Left ventricle myocardium inferior (tissue), 1 donor: ENCODE measurements at places on chromosomes 3 and 15. TPM values are rescaled to one million over a fixed set of nuclear protein-coding genes. Genes with fewer than 3 reads are reported as not detected.

DNA sequence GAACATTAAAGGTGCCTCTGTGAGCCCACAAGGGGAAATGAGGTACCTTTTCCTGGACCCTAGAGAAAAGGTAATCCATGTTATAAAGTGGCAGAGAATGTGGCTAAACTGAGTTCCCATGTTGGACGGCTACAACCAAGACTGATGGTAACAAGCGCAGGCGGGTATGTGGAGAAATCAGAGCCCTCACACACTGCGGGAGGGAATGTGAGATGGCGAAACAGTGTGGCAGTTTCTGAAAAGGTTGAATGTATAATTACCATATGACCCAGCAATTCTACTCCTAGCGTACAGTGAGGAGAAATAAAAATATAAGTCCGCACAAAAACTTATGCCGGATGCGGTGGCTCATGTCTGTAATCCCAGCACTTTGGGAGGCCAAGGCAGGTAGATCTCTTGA lies 24.1 kb upstream of the SHISA5 start:
- H3K4me1 ChIP-seq, result no peaks in the 10 kb centered on the region
- no peaks in the 10 kb centered on the region for H3K27me3 ChIP-seq
- H3K36me3 ChIP-seq, result no peaks in the 10 kb centered on the region
- H3K4me3 ChIP-seq, result no peak overlapping the region

- H3K4me3 ChIP-seq, result no peak overlapping the region
- DNase-seq, result no peak
- H3K4me1 ChIP-seq, result no peaks in the 10 kb centered on the region
- H3K36me3 ChIP-seq, result no peaks in the 10 kb centered on the region
- H3K27me3 ChIP-seq, result no peaks in the 10 kb centered on the region
These were observed 103.0 kb upstream of the NAALADL2 start for GRCh38 chr3:174755833-174756829.

DNA sequence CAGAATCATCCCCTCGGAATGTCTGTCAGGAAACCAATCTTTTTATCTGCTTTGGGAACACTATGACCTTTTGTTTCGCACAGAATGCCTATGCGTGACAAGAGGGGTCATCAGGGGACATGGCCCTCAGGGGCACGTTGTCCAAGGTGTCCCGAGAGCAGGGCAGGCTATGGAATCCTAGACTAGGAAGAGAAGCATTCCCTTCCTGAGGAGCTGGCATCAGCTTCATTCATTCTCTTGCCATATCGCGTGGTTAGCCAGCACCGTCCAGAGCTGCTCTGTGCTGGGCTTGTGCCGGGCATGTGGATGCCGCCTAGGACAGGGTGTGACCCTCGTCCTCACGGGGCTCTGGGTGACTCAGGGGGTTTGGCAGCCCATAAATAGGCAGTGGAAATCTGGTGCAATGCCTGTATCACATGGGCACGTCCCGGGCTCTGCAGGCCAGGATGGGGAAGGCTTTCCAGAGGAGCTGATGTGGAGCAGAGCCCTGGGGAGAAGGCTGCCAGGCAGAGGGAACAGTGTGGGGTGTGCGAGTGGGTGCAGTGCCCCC lies 117.8 kb downstream of the TMEM266 start:
- H3K36me3 ChIP-seq, result no peaks in the 10 kb centered on the region
- H3K4me1 ChIP-seq, result peaks cover 33% of the 10 kb centered on the region
- peak; percentile 69 for DNase-seq
- H3K4me3 ChIP-seq, result no peak overlapping the region
- peak overlapping the region; percentile 61 for H3K27ac ChIP-seq

GRCh38 chr15:66287461-66288057 lies 5.8 kb upstream of the DIS3L start:
- peaks cover 9% of the 10 kb centered on the region for H3K4me1 ChIP-seq
- no peaks in the 10 kb centered on the region for H3K27me3 ChIP-seq
- no peak overlapping the region for H3K27ac ChIP-seq
- H3K4me3 ChIP-seq, result no peak overlapping the region
- H3K36me3 ChIP-seq, result no peaks in the 10 kb centered on the region

GRCh38 chr3:54932606-54933005 lies 4.7 kb upstream of the LRTM1 start:
- no peak overlapping the region for H3K27ac ChIP-seq
- no peaks in the 10 kb centered on the region for H3K27me3 ChIP-seq
- no peak overlapping the region for H3K4me3 ChIP-seq
- peak; percentile 36 for DNase-seq

GRCh38 chr3:157225001-157225400 lies 65.1 kb upstream of the CCNL1 start:
- no peaks in the 10 kb centered on the region for H3K36me3 ChIP-seq
- no peaks in the 10 kb centered on the region for H3K4me1 ChIP-seq
- no peak overlapping the region for H3K4me3 ChIP-seq
- DNase-seq, result no peak
- no peak overlapping the region for H3K27ac ChIP-seq

GRCh38 chr3:79514069-79514468 lies 253.7 kb downstream of the ROBO1 start:
- no peaks in the 10 kb centered on the region for H3K27me3 ChIP-seq
- H3K36me3 ChIP-seq, result no peaks in the 10 kb centered on the region
- no peak overlapping the region for H3K27ac ChIP-seq
- peaks cover 5% of the 10 kb centered on the region for H3K4me1 ChIP-seq
- DNase-seq, result no peak

DNA sequence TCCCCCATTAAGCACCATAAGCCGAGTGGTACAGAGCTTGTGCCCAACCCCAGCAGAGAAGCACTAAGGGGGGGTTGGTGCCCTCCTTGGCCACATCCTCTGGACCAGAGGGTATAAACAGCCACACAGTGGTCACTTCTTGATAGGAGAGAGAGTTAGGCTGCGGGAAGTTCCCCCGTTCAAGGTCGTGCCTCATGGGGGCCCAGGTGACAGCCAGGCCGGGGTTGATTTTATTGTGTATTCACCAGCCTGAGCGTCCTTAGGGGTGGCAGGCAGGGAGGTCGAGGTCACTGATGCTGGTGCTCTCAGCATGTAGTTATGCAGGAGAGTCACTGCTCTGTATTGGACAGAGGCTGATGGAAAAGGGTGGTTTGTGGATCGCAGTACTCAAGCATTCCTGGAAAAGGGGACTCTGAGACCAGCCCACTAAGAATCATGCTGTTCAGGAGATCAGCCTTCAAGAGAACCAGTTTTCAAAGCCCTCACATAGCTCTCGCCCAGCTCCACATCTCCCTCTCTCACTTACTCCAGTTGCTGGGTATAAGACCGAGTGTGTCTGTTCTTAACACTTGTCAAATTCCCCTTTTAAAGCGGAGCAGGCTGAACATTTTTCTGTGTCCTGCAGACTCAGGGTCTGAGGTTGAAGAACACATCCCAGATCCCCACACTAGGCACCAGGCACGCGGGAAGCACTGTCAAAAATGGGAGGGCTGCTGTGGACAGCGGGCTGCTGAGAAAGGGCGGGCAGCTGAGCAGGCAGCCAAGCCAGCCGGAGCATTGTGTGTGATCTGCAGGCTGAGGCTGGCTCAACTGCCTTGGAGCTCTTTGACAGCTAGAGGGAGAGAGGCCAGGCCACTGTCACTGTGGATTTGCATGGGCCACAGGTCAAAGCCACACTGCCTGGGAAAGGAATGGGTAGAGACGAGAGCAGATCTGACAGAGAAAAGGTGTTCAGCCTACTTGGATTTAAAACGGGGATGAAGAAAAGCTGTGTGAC lies 279.3 kb upstream of the LRRFIP2 start:
- peaks cover 16% of the 10 kb centered on the region for H3K27me3 ChIP-seq
- peaks cover 75% of the 10 kb centered on the region for H3K4me1 ChIP-seq
- H3K4me3 ChIP-seq, result peak overlapping the region; percentile 89
- H3K36me3 ChIP-seq, result no peaks in the 10 kb centered on the region
- peak; percentile 81 for DNase-seq

GRCh38 chr3:13411186-13411860 lies 8.8 kb downstream of the NUP210 start:
- H3K4me3 ChIP-seq, result no peak overlapping the region
- no peaks in the 10 kb centered on the region for H3K4me1 ChIP-seq
- H3K27me3 ChIP-seq, result peaks cover 5% of the 10 kb centered on the region
- no peak overlapping the region for H3K27ac ChIP-seq
- no peaks in the 10 kb centered on the region for H3K36me3 ChIP-seq

DNA sequence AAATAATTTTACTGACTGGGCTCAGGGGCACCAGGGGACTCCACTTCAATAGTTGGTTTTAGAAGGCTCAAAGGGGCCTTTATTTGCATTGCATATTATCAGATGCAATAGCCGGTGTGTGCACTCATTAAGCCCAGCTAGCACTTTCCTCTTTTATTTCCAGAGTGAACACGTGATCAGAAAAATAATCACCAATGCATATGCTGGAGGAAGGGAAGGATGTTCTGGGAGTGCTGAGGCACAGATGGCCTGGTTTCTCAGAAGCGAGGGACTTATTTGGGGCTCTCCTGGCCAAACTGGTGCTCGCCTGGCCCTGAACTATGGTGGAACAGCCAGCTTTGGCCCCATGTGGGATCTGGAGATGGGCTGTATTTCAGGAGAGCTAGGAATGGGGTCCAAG lies 60.4 kb upstream of the SEC13 start:
- peaks cover 18% of the 10 kb centered on the region for H3K4me1 ChIP-seq
- H3K27ac ChIP-seq, result no peak overlapping the region
- H3K4me3 ChIP-seq, result no peak overlapping the region
- no peaks in the 10 kb centered on the region for H3K36me3 ChIP-seq

GRCh38 chr3:122572940-122573412 lies 4.5 kb upstream of the PARP15 start:
- no peak overlapping the region for H3K27ac ChIP-seq
- DNase-seq, result no peak
- peaks cover 49% of the 10 kb centered on the region for H3K36me3 ChIP-seq
- no peaks in the 10 kb centered on the region for H3K27me3 ChIP-seq

- H3K4me1 ChIP-seq, result peaks cover 75% of the 10 kb centered on the region
- DNase-seq, result no peak
- no peaks in the 10 kb centered on the region for H3K36me3 ChIP-seq
- no peak overlapping the region for H3K4me3 ChIP-seq
- H3K27ac ChIP-seq, result peak overlapping the region; percentile 75
These were observed 124.3 kb downstream of the TIGIT start for GRCh38 chr3:114418107-114418506.

DNA sequence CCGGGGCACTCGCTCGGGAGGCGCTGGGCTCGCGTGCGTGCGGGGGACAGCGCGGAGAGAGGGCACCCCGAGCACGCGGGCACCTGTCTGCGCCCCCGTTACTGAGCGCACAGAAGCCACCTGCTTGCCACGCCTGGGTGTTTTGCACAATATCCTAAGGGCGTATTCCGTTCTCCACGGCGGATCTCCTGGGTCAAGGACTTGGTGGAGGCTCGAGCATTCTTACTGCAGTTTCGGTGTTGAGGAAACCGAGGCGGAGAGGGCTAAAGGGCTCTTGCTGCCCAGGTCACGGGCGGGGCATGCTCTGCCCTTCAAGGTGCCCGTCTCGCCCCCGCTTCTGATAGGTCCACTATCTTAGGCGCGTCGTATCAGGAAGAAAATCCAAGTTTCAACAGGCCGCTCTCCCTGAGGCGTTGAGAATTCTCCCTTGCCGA lies 526 bp downstream of the GPD1L start:
- H3K36me3 ChIP-seq, result peaks cover 3% of the 10 kb centered on the region
- H3K27me3 ChIP-seq, result no peaks in the 10 kb centered on the region
- DNase-seq, result peak; percentile 47
- H3K4me3 ChIP-seq, result peak overlapping the region; percentile 99
- peaks cover 58% of the 10 kb centered on the region for H3K4me1 ChIP-seq

DNA sequence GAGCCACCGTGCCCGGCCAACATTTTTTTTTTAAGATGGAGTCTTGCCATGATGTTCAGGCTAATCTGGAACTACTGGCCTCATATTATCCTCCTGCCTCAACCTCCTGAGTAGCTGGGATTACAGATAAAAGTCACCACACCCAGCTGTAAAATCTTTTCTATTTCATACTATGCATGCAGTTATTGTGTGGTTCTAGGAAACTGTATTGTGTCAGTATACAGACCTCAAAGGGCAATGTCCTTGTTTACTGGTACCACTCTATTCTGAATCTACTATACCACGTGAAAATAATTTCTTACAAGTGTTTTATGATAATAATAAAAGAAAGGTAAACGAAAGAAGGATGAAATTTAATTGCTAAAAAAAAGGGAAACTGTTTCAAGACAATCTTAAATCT lies 123.5 kb upstream of the PTX3 start:
- DNase-seq, result no peak
- no peaks in the 10 kb centered on the region for H3K27me3 ChIP-seq
- H3K27ac ChIP-seq, result no peak overlapping the region
- no peaks in the 10 kb centered on the region for H3K4me1 ChIP-seq
- H3K4me3 ChIP-seq, result no peak overlapping the region
- H3K36me3 ChIP-seq, result no peaks in the 10 kb centered on the region

DNA sequence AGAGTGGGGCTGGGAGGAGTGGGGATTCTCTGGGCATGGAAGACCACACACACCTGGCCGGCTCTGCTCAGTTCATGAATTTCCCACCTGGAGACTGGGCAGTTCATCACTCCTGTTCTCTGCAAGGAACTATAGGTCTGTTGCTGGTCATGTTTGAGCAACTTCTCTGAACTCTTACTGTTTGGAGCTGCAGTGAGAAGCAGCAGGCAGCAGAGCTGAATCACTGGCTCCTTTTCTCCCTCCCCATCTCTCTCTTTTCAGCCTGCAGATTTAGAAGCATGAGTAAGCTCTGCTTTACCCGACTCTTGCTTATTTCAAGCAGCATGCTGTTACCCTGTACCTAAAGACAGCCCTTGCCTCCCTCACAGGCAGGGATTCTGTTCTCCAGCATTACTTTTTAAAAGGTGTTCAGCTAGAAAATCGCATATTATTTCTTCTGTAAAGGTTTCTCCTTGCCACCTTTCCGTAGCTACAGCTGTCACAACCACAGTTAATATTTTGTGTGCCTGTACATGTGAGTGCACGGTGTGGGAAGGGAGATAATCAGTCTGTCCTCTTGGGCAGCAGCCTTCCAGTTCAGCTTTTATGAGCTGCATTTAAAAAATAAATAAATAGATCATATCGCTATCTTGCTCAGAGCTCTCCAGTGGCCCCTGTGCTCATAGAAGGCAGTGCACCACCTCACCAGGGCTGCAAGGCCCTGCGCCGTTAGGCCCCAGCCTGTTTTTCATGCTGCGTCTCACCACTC lies 131.6 kb downstream of the CHCHD6 start:
- H3K27ac ChIP-seq, result no peak overlapping the region
- DNase-seq, result no peak
- H3K36me3 ChIP-seq, result no peaks in the 10 kb centered on the region
- H3K4me3 ChIP-seq, result no peak overlapping the region
- no peaks in the 10 kb centered on the region for H3K4me1 ChIP-seq

DNA sequence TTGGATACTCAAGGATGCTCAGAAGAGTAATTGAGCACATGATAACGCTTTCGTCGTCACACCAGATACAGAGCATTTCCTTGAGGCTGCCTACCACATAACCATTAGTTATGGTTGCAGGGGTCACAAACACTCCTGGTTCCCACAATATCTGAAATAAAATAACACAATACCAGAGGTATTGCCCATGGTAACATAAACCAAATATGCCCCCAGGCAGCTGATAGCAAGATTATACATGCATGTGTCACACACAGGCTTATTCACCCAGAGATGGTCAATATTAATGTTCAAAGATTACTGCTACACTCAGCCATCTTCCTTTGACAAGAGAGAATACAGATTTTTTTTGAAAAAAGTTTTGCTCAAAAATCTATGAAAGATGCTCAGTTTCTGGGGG lies 7.3 kb downstream of the RPL39L start:
- H3K4me3 ChIP-seq, result no peak overlapping the region
- H3K36me3 ChIP-seq, result no peaks in the 10 kb centered on the region
- no peaks in the 10 kb centered on the region for H3K27me3 ChIP-seq
- no peak overlapping the region for H3K27ac ChIP-seq

HRG gene
- not detected for total RNA-seq

BRK1 gene
- total RNA-seq, result 99.0 TPM

TTC14 gene
- total RNA-seq, result 13.7 TPM

ADAMTS17 gene
- total RNA-seq, result 0.99 TPM

HTR3D gene
- total RNA-seq, result not detected

SELENOT gene
- 70.3 TPM for total RNA-seq

FAM107A gene
- 115 TPM for total RNA-seq

IL17RB gene
- 0.47 TPM for total RNA-seq
